Spinal cord (tissue), 10 donors: ENCODE measurements at places on chromosomes 1 and 21.

DNA sequence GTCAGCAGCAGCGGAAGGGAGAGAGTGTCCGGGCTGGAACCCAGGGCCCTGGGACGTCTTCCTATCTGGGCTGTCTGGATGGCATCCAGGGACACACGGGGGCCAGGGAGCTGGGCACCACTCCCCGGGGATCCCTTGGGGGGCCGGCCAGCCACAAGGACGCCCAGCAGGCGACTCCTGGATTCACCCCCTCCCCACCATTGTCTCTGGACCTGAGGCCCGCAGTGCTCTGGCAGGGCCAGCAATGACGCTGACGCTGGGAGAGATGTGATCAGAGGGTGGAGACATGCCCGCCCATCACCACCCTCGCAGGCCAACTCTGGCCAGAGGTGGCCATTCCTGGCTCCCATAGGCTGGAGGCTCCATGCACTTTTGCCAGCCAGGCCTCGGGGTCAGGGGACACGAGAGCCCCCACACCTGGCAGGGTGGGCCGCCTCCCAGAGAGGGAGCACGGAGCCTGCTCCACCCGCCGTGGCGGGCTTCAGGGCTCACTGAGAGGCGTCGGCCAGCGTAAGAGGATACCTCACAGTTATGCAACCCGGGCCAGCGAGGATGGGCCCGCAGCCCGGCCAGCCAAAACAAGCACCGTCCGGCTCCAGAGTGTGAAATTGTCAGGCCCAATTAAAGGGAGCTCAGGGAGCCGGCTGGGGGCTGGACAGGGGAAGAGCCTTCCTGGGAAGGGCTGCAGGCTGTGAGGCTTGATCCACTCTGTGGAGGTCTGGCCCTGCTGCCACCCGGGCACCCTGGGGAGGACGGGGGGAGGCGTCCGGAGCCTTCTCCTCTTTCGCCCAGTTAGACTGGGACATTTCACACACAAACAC, 10.3 kb downstream of the ACTRT2 start:
- DNase-seq, result no peak
- H3K4me3 ChIP-seq, result no peak overlapping the region
- no peak overlapping the region for H3K27ac ChIP-seq
- H3K36me3 ChIP-seq, result no peaks in the 10 kb centered on the region
- H3K4me1 ChIP-seq, result peaks cover 25% of the 10 kb centered on the region

DNA sequence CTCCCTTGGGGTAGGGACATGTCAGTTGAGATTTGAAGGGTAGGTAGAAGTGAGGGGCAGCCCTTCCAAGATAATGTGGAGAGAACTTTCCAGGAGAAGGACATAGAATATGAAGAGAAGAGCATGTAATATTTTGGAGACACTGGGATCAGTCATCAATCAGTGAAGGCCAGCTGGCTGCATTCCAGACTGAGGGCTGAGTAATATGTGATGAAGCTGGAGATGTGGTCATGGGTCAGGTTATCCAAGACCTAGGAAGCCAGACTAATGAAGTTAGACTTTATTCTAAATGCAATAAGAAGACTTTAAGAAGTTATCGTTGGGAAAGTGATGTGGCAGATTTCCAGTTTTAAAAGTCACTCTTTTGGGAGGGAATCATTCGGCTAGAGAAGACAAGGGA, 262.0 kb downstream of the HMCN1 start:
- no peaks in the 10 kb centered on the region for H3K36me3 ChIP-seq
- H3K4me3 ChIP-seq, result no peak overlapping the region
- DNase-seq, result no peak
- H3K27me3 ChIP-seq, result no peaks in the 10 kb centered on the region

DNA sequence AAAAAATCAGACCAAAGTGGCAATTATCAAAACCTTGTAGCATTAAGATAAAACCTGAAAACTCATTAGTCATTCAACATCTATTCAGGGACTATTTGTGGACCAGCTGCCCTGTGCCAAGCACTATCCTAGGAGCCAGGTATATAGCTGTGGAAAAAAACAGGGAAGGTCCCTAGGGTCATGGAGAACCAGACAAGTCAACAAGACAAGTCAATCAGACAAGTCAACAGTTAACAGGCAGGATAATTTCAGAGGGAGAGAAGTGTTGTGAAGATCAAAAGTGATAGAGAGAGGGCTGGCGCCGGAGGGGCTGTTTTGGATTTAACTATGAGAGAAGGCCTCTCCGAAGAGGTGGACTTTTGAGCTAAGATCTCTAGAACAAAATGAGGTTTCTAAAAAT, 3.3 kb upstream of the ATP1A4 start:
- no peaks in the 10 kb centered on the region for H3K4me1 ChIP-seq
- H3K36me3 ChIP-seq, result no peaks in the 10 kb centered on the region
- DNase-seq, result no peak

DNA sequence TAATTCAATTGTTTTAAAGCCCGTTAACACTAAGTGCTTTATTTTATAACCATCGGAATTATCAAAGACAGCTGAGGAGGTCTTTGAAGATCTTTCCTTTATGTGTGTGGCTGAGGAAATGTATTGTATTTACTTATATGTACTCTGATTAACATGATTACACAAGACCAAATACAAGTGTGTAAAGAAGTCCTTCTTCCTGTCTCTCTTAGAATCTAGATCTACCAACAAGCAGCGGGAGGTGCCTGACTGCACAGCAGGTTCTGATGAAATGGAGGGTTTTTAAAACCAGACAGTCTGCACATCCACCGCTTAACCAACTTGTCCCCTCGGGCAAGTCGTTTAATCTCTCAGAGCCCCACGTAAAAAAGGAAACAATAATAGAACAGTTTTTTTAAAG, 240.5 kb upstream of the MAP1LC3C start:
- no peak overlapping the region for H3K27ac ChIP-seq
- H3K4me3 ChIP-seq, result no peak overlapping the region
- no peaks in the 10 kb centered on the region for H3K36me3 ChIP-seq
- H3K4me1 ChIP-seq, result peaks cover 4% of the 10 kb centered on the region
- H3K27me3 ChIP-seq, result no peaks in the 10 kb centered on the region

- no peaks in the 10 kb centered on the region for H3K4me1 ChIP-seq
- H3K4me3 ChIP-seq, result no peak overlapping the region
- peaks cover 66% of the 10 kb centered on the region for H3K36me3 ChIP-seq
- DNase-seq, result no peak
These were observed 36.7 kb downstream of the FAAP20 start for GRCh38 chr1:2157856-2158255.

GRCh38 chr1:29679828-29680558, 443.7 kb downstream of the PTPRU start:
- H3K4me3 ChIP-seq, result no peak overlapping the region
- H3K27ac ChIP-seq, result no peak overlapping the region
- DNase-seq, result no peak
- no peaks in the 10 kb centered on the region for H3K27me3 ChIP-seq
- H3K36me3 ChIP-seq, result no peaks in the 10 kb centered on the region
- H3K4me1 ChIP-seq, result peaks cover 23% of the 10 kb centered on the region

- H3K36me3 ChIP-seq, result no peaks in the 10 kb centered on the region
- DNase-seq, result peak; percentile 44
- no peaks in the 10 kb centered on the region for H3K27me3 ChIP-seq
- H3K4me3 ChIP-seq, result no peak overlapping the region
- peaks cover 2% of the 10 kb centered on the region for H3K4me1 ChIP-seq
- no peak overlapping the region for H3K27ac ChIP-seq
These were observed 64.1 kb upstream of the RNPC3 start for GRCh38 chr1:103461161-103462105.

- no peak overlapping the region for H3K27ac ChIP-seq
- no peaks in the 10 kb centered on the region for H3K4me1 ChIP-seq
These were observed 23.2 kb downstream of the MORN1 start for GRCh38 chr1:2368053-2368744.

GRCh38 chr21:37166733-37167132, 93.7 kb downstream of the TTC3 start:
- no peaks in the 10 kb centered on the region for H3K27me3 ChIP-seq
- no peaks in the 10 kb centered on the region for H3K4me1 ChIP-seq
- H3K4me3 ChIP-seq, result no peak overlapping the region
- no peak overlapping the region for H3K27ac ChIP-seq
- DNase-seq, result no peak

DNA sequence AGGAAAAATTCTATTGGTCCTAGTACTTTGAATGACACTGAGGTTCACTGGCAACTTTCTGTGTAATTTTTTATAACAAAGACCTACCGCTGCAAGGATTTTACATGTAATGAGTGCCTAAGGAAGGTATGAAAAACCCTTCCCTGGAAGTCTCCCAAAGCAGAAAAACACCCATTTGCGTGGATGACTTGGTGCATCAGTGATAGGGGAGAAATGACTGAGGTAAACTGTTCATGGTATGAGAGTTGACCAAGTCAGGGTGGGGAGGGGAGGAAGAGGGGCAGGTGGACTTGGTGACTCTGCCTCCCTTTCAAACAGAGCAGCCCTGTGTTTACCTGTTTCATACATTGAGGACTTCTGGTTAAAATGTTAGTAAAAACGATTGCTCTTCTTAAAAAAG, 78.8 kb upstream of the IPO9 start:
- peaks cover 10% of the 10 kb centered on the region for H3K4me1 ChIP-seq
- no peak overlapping the region for H3K27ac ChIP-seq
- H3K36me3 ChIP-seq, result peaks cover 2% of the 10 kb centered on the region
- no peak for DNase-seq
- H3K4me3 ChIP-seq, result no peak overlapping the region

DNA sequence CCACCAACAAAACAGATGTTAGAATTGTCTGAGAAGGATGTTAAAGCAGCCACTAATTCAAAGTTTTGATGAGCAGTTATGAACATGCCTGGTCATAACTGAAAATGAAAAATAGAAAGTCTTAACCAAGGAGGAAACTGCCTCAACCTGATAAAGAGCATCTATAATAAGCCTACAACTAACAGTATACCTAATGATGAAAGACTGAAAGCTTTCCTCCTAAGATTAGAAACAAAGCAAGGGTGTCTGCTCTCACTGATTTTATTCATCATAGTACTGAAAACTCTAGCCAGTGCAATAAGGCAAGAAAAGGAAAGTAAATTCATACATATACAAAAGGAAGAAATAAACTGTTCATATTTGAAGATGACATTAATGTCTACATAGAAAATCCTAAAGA, 82.0 kb downstream of the KCNK1 start:
- H3K4me3 ChIP-seq, result no peak overlapping the region
- H3K27me3 ChIP-seq, result no peaks in the 10 kb centered on the region
- no peaks in the 10 kb centered on the region for H3K36me3 ChIP-seq
- no peak overlapping the region for H3K27ac ChIP-seq
- no peak for DNase-seq

DNA sequence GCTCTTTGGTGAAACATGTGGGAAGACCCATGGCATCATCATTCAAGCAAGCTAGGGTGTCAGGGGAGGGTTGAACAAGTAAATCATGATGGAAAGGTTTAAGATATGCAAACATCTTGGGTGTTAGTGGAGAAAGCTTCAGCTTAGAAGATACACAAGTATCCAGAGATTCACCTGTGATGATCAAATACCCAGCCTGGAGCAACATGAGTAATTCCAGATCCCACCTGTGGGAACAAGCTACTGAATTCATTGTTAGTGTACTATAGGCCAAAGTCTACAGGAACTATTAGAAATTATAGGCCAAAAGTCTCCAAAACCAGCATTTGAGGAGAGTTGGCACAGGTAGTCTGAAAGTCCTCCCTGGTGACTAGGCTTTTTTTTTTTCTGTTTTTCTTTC, 499.9 kb downstream of the NUF2 start:
- no peak overlapping the region for H3K4me3 ChIP-seq
- H3K27me3 ChIP-seq, result no peaks in the 10 kb centered on the region
- H3K27ac ChIP-seq, result no peak overlapping the region
- no peaks in the 10 kb centered on the region for H3K36me3 ChIP-seq

- H3K36me3 ChIP-seq, result no peaks in the 10 kb centered on the region
- no peak overlapping the region for H3K27ac ChIP-seq
- H3K4me3 ChIP-seq, result no peak overlapping the region
- no peaks in the 10 kb centered on the region for H3K27me3 ChIP-seq
These were observed 217.1 kb downstream of the NFIA start for GRCh38 chr1:61299463-61299862.

DNA sequence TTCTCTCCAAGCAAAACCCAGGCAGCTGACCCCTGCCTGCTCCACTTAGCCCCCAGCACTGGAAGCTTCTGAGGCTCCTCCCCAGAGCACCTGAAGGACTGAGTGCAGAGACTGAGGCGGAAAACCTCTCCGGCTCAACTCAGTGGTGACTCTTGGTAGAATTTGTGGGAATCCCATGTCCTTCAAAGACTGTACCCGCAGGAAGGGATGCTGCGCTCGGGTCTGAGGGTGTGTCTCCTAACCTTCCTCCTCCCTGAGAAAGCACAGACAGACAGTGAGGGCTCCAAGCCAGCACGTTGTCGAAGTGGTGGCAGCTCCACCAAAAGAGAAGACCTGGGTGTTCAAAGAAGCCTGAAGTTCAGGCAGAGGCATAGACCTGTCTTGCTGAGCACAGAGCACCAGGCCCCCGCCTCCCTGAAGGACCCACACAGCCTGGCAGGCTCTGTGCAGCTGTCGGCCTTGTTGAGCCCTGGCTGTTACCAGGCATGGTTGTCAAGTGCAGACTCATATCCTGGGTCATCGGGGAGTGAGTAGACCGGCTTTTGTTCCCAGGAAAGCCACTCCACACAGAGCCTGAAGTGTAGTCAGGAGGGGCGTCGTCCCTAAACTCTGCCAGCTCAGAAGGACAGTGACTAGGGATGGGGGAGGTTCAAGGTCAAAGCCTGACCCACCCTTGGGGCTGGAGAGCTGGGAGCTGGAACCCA, 36.7 kb downstream of the CSMD2 start:
- no peak overlapping the region for H3K4me3 ChIP-seq
- H3K4me1 ChIP-seq, result peaks cover 11% of the 10 kb centered on the region
- H3K36me3 ChIP-seq, result peaks cover 26% of the 10 kb centered on the region
- no peaks in the 10 kb centered on the region for H3K27me3 ChIP-seq

GRCh38 chr21:38982096-38982495, 176.4 kb downstream of the ETS2 start:
- no peaks in the 10 kb centered on the region for H3K36me3 ChIP-seq
- H3K27ac ChIP-seq, result no peak overlapping the region
- H3K27me3 ChIP-seq, result no peaks in the 10 kb centered on the region
- H3K4me3 ChIP-seq, result no peak overlapping the region
- DNase-seq, result no peak
- H3K4me1 ChIP-seq, result peaks cover 14% of the 10 kb centered on the region

GRCh38 chr1:155320252-155320651, 442 bp upstream of the RUSC1 start:
- H3K27me3 ChIP-seq, result no peaks in the 10 kb centered on the region
- peak overlapping the region; percentile 81 for H3K4me3 ChIP-seq
- peak overlapping the region; percentile 91 for H3K27ac ChIP-seq
- DNase-seq, result no peak
- H3K36me3 ChIP-seq, result peaks cover 40% of the 10 kb centered on the region

DNA sequence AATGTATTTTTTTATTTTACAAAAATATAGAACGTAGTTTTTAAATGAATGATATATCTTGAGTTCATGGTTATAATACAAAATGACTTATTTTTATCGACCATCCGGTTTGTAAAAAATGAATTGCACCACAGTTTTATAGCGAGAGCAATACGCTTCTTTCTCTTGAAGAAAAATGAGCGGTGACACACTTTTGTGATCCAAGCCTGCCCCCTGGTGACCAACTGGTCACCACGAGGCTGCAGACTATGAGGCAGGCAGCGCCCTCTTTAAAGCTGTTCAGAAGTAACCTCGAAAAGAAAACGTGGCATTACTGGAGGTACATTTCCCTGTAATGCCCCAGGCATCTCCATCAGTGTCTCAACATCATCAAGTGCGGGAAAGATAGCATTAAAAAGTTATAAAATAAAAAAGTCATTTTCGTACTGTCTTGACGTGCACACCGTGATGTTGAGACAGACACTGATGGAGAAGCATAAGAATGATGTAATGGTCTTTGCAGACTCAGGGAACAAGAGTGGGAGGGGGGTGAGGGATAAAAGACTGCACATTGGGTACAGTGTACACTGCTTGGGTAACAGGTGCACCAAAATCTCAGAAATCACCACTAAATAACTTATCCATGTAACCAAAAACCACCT, 734.2 kb upstream of the ADAMTS5 start:
- H3K27ac ChIP-seq, result no peak overlapping the region
- no peaks in the 10 kb centered on the region for H3K36me3 ChIP-seq
- peak; percentile 83 for DNase-seq
- no peaks in the 10 kb centered on the region for H3K27me3 ChIP-seq
- H3K4me3 ChIP-seq, result no peak overlapping the region
